Activated T-cell treated with anti-CD3 and anti-CD28 coated beads, Interleukin-2, amount 50 U/mL, for 72 hours (primary cell): ENCODE measurements at places on chromosomes 1 and 21. TPM values are rescaled to one million over a fixed set of nuclear protein-coding genes. Genes with fewer than 3 reads are reported as not detected.

SEMA4A gene
- total RNA-seq, result 63.7 TPM

DNA sequence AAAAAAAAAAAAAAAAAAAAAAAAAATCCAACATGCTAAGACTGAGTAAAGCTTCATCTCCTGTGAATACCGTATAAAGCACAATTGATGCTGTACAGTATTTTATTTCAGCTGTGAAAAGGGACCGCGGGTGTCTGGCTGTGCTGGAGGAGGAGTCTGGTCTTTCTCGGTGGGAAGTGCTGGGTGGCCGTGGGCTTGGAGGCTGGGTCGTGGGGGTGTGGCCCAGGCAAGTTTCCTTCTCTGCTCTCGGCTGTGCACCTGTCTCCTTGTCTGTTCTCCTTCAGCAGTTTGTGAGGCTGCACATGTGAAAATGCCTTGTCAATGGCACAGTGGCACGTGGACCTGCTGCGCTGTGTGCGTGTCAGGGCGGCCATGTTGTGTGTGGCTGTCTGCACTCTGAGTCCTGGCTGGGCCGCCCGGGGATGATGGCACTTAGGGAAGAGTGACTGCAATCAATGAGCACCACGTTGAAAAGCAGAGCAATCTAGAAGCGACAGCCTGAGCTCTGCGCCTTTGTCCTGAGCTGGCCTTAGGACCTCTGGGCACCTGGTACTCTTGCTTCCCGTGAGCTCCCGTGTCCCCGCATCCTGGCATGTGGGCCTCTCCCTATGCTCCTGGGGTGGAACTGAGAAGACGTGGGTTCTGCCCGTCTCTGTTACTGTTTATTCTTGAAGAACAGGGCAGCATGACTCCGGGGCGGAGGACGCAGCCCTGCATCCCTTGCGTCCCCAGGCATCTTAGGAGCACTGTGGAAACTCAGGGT is 14.5 kb downstream of the AGPAT3 start:
- DNase-seq, result no peak

MTARC1 gene
- total RNA-seq, result not detected

KRTAP19-3 gene
- not detected for total RNA-seq

GRCh38 chr1:192626366-192627179 is 9.4 kb upstream of the RGS13 start:
- no peak for DNase-seq

ADCY10 gene
- 0.07 TPM for total RNA-seq

- no peak for DNase-seq
Observed at GRCh38 chr1:41485605-41486004, 1.1 kb upstream of the EDN2 start.

- no peak for DNase-seq
Observed at GRCh38 chr1:7474786-7475502, 296.2 kb upstream of the VAMP3 start.

GRCh38 chr1:19074902-19075721 is 118.6 kb upstream of the IFFO2 start:
- DNase-seq, result no peak

DNA sequence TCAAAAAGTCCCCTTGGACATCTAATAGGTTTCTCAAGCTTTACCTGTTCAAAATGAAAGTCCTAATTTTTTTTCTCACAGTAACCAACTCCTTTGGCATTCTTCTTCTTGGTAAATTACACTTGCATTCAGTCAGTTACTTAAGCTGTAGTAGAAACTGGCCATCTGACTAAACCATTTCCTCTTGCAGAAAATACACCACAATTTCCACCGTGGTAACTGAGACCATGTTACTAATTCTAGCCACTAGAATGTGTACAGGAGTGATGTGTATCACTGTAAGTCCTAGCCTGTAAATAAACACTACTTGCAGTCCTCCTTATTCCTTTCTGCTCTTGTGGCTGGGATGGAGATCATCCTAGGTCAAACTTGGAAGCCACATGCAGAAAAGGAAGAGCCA is 965.4 kb upstream of the TMPRSS15 start:
- DNase-seq, result no peak

DNA sequence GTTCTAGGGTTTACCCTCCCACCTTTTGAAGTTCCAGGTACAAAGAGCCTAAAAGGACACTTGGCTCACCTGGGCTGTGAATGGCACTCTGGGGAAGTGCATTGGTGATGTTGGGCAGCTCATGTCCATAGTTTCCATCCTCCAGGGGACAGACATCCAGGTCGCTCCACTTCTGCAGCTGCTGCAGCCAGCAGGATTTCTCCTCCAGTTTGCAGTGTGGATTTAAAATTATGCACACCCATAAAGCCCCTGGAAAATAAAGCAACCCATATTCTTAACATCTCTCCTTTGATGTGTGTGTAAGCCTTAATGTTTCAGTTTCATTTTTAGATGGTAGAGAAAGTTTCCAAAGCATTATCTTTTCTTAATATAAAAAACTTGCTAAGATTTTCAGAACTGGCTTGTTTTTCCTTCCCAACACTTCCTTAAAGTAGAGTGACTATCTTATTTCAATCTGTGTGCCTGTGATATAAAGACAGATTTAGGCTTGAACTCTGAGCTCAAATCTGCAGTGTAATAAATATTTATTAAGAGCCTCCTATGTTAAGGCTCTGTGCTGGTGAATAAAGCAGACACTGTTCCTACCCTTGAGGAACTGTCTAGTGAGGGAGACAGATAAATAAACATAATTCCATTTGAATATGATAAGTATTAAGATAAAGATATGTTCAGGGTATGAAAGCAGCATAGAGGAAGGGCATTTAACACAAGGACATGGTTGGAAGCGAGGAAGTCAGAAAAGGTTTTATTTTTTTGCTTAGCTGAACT is 39.1 kb downstream of the UROD start:
- DNase-seq, result peak; percentile 1

DNA sequence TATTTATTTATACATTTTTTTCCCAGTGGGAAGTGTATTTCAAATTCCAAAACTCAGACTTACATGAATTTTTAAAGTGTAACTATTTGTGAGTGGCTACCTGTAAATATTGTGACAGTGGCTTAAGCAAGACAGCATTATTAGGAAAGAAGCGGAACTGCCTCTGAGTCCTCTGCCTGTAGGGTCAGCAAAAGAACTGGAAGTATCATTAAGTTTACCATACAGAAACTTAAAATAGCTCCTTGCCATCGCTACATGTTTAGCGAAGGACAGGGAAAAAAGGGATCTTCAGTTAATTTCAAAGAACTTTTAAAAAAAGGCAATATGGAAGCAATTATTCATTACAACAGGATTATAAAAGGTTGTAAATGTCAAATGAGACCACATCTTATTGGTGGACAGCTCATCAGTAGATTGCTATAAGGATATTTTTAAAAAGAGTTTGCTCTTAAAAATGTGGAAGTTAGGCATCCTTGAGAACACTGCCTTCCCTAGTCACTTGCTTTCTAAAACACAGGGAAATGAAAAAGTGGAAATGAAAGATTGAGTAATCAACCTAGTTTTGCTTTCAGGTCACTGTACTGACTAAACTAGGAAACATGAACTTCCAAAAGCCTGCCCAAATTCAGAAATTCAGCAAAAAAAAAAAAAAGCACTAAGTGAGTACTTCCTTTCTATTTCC is 39.2 kb downstream of the NSL1 start:
- DNase-seq, result no peak

DNA sequence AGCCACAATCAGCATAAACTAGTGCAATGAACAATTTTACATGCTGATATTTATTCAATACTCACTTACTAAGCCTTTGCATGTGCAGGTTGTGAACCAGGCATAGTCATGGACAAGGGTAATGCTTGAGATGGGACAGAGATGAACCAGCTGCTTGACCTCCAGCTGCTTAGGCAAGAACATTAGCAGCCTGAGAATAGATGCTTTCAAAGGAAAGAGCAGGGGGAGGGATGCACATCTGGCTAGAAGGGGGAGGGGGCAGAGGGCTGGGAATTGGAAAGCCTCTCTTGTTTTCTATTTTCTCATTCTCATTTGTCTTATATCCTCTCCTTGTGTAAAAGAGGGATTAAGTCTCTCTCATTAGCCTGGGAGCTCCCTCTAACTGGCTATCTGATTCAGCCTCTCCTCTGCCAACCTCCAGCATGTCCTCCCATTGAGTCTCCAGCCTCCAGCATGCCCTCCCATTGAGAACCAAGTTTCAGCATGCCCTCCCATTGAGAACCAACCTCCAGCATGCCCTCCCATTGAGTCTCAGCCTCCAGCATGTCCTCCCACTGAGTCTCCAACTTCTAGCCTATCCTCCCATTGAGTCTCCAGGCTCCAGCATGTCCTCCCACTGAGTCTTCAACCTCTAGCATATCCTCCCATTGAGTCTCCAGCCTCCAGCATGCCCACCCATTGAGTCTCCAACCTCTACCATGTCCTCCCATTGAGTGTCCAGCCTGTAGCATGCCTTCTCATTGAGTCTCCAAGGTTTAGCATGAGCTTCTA is 38.4 kb upstream of the TRABD2B start:
- no peak for DNase-seq

DNA sequence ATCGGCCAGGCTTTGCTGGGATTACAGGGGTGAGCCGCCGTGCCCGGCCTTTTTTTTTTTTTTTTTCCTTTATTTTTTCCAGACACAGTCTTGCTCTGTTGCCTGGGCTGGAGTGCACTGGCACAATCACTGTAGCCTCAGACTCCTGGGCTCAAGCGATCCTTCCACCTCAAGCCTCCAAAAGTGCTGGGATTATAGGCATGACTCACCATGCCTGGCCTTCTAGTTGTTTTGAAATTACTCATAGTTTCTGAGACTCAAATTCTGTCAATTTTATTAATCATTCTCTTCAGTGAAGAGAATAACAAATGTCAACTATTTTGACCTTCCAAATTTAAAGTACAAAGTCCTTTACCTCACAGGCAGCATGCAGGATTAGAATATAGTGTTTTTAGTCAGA is 374.5 kb downstream of the PLA2G4A start:
- DNase-seq, result no peak

DNA sequence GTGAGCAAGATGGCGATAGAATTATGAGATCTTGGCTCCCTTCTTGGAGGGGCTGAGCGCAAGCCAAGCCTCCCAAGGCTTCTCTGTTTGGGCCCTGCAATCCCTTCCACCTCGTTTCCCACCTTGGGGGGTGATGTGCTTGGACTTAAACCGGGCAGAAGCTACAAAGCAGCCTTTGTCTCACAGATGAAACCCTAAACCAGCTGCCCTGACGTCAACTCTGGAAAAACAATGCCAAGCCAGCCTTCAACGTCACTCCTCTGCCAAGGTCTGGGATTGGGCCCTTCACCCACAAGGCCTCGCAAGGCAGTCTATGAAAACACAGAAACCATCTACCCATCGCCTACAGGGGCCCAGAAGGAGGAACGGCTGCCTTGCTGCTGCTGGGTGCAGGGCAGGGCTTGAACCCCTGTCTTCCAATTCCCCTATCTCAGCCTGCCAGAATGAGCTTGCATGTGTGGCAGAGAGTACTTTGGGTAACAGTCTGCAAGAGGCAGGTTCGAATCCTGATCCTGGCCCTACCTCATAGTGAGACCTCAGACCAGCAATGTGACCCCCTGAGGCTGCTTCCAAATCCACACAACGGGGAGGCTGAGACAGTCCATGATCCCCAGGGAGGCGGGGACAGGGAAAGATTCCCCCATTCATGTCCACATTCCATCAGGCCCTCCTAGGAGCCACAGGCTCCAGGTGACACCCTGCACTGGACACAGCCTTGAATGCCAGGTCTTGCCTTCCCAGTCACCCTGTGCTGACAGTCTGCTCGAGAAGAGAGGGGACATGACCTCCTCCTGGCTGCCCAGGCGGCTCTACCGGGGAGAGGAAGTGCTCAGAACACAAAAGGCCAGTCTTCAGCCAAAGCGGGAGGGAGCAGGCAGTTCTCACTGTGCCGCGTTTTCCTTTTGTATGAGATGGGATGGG is 15.0 kb downstream of the IFFO2 start:
- no peak for DNase-seq
